NAMALWA (cell line): ENCODE measurements at places on chromosomes 7 and 10.
A peak's percentile ranks its signal among the peaks of the same experiment; 100 is the strongest.

- DNase-seq, result no peak
Observed at GRCh38 chr7:30710669-30711068, 28.4 kb upstream of the CRHR2 start.

- no peak for DNase-seq
Observed at GRCh38 chr10:131886237-131886636, 14.6 kb upstream of the PPP2R2D start.

GRCh38 chr10:4609251-4609650 lies 216.8 kb upstream of the AKR1E2 start:
- no peak for DNase-seq

- no peak for DNase-seq
Observed at GRCh38 chr7:12066004-12066403, 145.1 kb upstream of the TMEM106B start.

- no peak for DNase-seq
Observed at GRCh38 chr7:732094-732541, 5.0 kb upstream of the PRKAR1B start.

DNA sequence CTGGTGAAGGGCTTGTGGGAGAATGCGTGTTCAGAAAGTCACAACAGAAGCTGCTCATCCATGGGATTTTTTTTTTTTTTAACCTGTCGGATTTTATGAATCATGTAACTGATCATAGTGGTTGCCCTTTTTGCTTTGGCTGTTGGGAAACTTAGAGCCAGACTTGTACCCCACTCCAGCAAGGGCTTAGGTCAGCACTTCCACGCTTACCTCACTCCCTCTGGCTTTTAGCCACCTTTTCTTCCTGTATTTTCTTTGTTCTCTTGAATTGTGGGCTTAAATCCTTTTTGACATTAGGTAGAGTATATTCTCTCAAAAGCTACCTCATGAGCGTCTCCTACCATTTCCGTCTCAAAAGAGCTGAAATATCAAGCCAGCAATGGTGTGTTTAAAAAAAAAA lies 113.6 kb upstream of the BTBD16 start:
- DNase-seq, result no peak

- DNase-seq, result peak; percentile 84
Observed at GRCh38 chr10:102835007-102835482, 2.2 kb downstream of the CYP17A1 start.

- DNase-seq, result no peak
Observed at GRCh38 chr7:45404622-45405021, 169.5 kb upstream of the ADCY1 start.

DNA sequence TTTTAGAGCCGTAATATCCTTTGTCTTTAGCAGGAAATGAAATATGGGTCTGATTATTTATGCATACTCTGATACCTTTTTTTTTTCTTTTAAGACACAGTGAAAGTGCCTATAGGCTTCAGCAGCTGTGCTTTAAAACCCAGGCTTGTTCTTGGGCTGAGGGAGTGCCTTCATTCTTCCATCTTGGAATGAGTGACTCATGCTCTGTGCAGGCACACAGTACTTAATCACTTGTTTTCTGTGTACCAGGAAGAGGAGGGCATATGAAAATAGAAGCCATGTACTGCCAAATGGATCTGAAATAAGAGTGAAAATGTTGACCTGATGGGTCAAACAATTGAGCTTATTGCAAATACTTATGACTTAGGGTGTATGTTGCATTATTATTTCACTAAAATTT lies 12.0 kb downstream of the INPP5F start:
- DNase-seq, result no peak

- DNase-seq, result no peak
Observed at GRCh38 chr7:4057289-4057616, 624.8 kb upstream of the FOXK1 start.

- no peak for DNase-seq
Observed at GRCh38 chr7:129264534-129264933, 39.7 kb downstream of the AHCYL2 start.

DNA sequence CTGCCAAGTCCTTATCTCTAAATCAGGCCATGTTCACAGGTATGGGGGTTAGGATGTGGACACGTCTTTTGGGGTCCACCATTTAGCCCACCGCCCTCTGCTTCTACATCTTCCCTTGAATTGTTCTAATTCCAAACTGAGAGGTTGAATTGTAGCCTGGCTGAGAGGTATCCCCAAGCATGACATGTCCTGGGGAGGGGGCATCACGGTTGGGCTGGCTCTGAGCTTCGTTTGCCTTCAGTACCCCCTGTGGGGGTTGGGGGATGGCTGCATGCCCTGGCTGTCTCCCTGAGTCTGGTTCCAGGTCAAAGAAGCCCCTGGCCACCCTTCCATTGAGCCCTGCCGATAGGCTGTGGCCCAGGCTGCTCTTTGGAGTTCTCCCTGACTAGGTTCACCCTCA lies 204.6 kb downstream of the GLRX3 start:
- no peak for DNase-seq

GRCh38 chr7:48389977-48390376 lies 218.7 kb downstream of the ABCA13 start:
- no peak for DNase-seq
